A549 treated with Hydrocortisone at 1 μM for 4 hours (cell line): ENCODE measurements at places on chromosomes 7 and 10. TPM values are rescaled to one million over a fixed set of nuclear protein-coding genes. Genes with fewer than 3 reads are reported as not detected.

The SAMD9L gene
- 0.37 to 0.77 TPM (median 0.41 TPM) in 5 replicates for total RNA-seq

The ALOX5 gene
- 0.20 to 0.62 TPM (median 0.30 TPM) in 5 replicates for total RNA-seq

The FAM24A gene
- total RNA-seq, result not detected in 5 replicates

The GPAM gene
- 5.6 to 8.5 TPM (median 7.1 TPM) in 5 replicates for total RNA-seq

The EPHB6 gene
- 0.36 to 0.96 TPM (median 0.59 TPM) in 5 replicates for total RNA-seq
